AG08395 (cell line): ENCODE measurements at places on chromosomes 12 and 14.
A peak's percentile ranks its signal among the peaks of the same experiment; 100 is the strongest.

GRCh38 chr12:57877876-57878275 lies 31.3 kb upstream of the CTDSP2 start:
- no peak for DNase-seq

GRCh38 chr12:5177731-5178130 lies 134.1 kb downstream of the KCNA5 start:
- DNase-seq = no peak

DNA sequence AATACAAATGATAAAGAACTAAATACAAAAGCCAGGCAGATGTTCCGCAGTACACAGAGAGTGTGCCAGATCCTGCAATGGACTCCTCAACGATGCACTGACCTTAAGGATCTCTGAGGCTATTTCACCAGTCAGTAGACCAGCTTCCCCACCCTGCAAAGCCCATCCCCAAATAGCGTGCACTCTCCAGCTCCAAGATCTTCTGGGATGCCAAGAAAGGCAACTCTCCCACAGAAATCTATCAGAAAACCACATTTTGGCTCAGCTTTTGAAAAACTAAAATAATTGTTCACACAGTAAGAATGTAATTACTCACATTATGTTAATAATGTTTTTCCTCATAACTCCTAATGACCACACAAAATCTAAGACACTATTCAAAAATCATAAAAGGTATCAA lies 90.4 kb downstream of the PPP2R5E start:
- no peak for DNase-seq

DNA sequence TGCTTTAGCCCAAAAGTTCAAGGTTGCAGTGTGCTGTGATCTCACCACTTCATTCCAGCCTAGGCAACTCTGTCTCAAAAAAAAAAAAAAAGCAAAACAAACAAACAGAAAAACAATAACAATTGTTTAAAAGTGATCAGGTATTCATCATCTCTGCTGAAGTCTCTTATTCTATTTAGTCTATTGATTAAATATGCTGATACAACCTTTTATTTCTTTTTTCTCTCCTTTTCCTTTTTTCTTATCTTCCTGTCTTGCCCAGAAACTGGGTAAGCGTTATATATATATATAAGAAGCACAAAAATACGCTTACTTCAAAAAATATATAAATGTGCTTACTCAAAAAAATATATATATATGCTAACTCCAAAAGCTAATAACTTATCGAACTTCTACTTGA lies 213.8 kb upstream of the EEA1 start:
- DNase-seq = no peak

GRCh38 chr12:55722948-55723347 lies 2.8 kb downstream of the RDH5 start:
- DNase-seq = no peak

- no peak for DNase-seq
Measured at GRCh38 chr12:109112720-109113465, 3.5 kb upstream of the ACACB start.

GRCh38 chr12:115384391-115384790 lies 700.4 kb upstream of the TBX3 start:
- DNase-seq = no peak

DNA sequence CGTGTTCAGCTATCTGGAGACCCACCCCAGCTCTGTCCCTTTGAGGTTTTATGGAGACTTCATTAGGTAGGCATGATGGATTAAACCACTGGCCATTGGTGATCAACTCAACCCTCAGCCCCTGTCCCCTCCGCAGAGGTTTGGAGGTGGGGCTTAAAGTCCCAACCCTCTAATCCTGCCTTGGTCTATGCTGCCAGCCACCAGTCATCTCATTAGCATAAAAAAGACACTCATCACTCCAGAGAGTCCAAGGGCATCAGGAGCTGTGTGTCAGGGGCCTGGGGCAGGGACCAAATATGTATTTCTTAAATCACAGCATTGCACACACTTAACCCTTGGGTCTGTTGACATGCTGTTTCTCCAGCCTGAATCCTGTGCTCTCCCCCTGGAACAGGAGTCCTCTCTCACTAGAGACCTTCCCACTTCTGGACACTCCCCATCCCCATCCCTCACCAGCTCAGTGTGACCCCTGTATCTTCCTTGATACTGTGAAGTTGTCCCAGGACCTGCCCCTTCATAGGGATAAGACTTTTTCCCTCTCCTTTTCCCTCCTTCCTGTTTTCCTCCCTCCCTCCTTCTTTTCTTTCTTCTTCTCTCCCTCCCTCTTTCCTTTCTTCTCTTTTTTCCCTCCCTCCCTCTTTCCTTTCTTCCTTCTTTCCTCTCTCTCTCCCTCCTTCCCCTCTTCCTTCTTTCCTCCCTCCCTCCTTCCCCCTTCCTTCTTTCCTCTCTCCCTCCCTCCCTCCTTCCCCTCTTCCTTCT lies 54.7 kb upstream of the CLMN start:
- DNase-seq = no peak

- DNase-seq = no peak
Measured at GRCh38 chr14:91300957-91301356, 56.5 kb upstream of the GPR68 start.

- DNase-seq = no peak
Measured at GRCh38 chr14:90599748-90600507, 203.1 kb downstream of the CALM1 start.

DNA sequence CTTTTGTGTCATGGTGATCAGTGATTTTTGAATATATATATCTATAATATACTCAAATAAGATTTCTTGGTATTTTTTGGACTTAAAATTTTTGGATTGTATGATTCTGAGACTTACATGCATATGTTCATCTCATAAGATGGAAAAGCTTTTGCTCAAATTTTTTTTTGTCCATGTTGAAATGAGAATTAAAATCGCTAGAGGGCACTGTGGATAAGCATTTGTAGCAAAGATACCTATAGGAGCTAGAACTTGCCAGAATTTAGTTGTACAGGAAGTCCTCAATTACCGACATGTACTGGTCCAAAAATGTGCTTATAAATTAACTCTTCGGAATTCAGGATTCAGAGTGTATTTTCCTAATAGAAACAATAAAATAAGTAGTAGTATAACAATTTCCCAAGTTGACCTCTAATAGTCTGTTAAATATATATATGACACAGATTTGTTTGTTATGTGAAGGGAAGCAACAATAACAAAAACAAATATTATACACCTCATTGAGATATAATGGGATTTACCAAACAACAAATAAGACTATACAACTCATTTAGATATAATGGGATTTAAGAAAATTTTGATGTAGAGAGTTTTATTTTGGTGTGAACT lies 179.6 kb downstream of the TMEM117 start:
- peak; percentile 45 for DNase-seq

DNA sequence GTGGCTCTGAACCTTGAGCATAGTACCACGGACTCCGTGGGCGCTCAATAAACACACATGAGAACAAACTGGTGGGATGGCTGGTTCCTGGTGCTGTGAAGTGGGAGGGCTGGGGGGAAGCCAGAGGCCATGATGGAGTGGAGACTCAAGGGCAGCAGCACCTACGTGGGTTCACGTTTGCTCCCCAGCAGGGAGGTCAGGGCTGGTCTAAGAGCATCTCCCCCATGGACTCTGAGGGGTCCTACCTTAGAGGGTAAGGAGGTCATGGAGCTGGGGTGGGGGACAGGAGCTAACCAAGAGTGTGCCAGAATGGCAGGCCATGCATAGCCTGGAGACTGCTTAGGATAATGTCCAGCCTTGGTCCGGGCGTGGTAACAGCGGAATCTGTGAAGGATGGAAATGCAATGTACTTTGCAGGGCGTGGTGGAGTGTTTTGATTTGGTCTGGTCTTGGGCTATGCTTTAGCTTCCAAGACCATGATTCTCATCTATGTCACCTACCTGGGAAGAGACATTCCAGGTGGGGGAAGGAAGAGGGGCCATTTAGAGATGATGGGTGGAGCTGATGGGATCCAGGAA lies 103.0 kb downstream of the PRMT8 start:
- no peak for DNase-seq

- DNase-seq = no peak
Measured at GRCh38 chr12:64265839-64266238, 43.7 kb upstream of the KICS2 start.

DNA sequence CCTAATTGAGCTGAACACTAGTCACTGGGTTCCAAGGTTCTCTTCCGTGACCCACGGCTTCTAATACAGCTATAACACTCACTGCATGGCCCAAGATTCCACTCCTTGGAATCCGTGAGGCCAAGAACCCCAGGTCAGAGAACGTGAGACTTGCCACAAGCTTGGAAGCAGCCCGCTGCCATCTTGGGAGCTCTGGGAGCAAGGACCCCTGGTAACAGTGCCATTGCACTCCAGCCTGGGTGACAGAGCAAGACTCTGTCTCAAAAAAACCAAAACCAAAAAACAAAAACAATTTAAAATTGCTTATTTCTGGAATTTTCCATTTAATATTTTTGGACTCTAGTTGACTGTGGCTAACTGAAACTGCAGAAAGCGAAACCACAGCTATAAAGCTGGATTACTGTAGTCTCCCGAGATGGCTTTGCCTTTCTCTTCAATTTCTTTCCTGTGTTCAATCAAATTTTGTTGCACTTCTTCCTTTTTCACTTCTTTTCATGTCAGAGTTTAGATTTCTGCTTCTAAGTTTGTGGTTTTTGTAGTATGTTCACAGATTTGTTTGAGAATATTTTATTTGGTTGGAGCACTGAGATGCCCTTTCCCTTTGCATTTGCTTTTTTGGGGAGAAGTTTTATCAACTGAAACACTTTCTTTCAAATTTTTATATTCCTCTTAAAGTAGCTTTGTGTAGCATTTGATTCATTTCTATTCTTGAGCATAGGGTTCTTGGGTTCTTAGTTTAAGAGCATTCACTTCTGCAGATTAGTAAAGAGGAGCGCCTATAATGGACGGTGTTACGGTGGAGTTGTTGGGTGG lies 44.6 kb downstream of the DDHD1 start:
- DNase-seq = no peak

GRCh38 chr12:95212586-95212985 lies 4.7 kb downstream of the FGD6 start:
- no peak for DNase-seq

GRCh38 chr12:22190-22529 lies 44.4 kb upstream of the IQSEC3 start:
- peak; percentile 3 for DNase-seq

- no peak for DNase-seq
Measured at GRCh38 chr12:122995503-122996187, 15.2 kb downstream of the ARL6IP4 start.

DNA sequence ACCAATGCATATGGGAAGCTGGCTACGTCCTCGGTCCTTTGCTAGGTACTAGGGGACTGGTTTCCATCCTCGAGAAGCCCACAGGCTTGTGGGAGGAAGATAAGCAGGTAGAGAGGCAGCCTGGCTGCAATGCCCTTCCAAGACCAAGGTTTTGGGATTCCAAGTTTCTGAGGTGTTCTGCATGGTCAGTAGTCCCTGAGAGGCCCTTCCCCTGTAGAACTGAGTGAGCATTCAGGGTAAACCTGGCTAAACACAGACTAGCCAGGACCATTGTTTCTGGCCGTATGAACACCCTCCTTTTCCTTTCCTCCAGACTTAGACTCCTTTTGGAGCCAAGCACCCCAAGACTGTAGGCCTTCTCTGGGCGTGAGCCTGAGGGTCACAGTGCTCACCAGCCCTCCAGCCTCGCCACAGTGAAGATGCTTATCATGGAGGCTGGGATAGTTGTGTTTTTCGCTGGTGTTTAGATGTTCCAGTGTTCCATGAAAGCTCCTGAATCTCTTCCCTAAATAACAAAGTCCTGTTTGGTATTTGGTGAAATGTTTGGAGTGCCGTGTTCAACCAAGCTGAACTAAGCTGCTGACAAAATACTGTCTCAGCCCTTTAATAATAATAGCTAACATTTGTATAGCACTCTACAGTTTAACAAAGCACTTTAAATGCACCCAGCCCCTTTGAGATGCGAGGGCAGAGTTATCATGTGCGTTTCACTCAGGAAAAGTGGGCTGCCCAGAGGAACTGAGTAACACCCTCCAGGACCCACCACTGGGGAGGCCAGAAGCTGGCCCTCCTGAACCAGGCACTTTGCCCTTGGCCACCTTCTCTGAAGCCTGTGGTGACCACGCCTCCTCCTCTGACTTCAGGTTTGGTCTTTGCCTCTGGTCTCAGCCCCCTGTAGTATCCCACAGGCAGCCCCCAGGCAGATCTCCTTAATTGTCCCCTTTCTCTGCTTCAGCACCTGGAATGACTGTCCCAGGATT lies 284.5 kb downstream of the CACNA1C start:
- no peak for DNase-seq

DNA sequence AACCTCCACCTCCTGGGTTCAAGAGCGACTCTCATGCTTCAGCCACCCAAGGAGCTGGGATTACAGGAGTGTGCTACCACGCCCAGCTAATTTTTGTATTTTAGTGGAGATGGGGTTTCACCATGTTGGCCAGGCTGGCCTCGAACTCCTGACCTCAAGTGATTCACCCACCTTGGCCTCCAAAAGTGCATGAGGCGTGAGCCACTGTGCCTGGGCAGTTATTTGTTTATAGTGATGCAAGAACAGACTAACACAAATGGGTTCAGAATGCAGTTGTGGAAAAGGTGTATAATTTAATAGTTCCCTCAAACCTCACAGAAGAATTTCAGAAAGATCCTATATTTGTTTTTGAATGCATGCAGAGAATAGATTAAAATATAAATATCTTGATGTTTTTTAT lies 447.1 kb downstream of the ZFP36L1 start:
- no peak for DNase-seq

GRCh38 chr14:30994681-30995620 lies 30.5 kb upstream of the AP4S1 start:
- DNase-seq = peak; percentile 6

DNA sequence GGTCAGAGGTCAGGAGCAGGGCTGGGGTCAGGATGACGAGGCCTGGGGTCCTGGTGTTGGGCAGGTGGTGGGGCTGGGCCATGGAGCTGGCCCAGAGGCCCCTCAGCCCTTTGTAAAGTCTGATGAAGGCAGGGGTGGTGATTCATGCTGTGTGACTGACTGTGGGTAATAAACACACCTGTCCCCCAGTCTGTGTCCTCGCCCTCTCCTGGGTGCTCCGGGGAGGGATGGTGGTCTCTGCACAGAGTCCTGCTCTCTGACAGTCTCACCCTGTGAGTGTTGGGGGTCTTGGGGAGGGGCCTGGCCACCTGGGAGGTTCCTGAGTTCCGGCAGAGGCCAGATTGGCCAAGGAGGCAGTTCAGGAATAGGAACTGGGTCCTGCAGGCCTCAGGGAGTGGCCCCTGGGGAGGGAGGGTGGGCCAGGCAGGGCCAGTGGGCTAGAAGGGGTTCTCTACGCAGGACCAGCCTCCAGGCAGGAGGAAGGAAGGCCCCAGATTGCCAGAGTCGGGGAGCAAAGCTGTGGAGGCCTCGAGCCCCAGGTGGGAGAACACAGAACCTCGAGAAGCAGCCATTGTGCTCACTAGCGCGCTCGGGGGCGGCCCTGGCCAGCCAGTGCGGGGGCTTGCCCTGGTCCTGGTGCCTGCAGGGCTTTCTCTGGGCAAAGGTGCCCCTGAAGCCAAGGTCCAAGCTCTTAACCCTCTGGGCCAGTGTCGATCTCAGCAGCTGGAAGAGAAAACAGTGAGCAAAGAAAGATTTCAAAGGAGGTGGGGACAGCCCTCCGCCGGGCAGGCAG lies 14.4 kb downstream of the ACADS start:
- DNase-seq = no peak

DNA sequence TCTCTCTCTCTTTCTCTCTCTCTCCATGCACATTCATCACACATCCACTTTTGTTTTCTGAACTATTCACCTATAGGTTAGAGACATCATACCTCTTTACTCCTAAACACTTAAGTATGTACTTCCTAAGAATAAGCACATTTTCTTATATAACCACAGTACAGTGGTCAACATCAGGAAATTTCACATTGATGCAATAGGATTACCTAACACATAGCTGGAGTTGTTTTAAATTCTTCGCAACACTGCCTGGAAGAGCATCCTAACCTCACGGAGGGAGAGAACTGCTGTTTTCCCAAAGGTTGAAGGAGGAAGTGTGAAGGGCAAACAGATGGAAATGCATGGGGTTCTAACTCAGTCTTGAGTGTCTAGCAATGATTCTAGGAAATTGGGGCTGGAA lies 159.2 kb downstream of the SYT1 start:
- no peak for DNase-seq
